Breast epithelium (tissue), 4 donors: ENCODE measurements at places on chromosomes 5 and 9.

GRCh38 chr5:174176511-174176910 lies 131.0 kb downstream of the NSG2 start:
- H3K36me3 ChIP-seq, result no peaks in the 10 kb centered on the region
- no peak for DNase-seq
- H3K27ac ChIP-seq, result no peak overlapping the region
- no peaks in the 10 kb centered on the region for H3K4me1 ChIP-seq
- no peaks in the 10 kb centered on the region for H3K27me3 ChIP-seq

DNA sequence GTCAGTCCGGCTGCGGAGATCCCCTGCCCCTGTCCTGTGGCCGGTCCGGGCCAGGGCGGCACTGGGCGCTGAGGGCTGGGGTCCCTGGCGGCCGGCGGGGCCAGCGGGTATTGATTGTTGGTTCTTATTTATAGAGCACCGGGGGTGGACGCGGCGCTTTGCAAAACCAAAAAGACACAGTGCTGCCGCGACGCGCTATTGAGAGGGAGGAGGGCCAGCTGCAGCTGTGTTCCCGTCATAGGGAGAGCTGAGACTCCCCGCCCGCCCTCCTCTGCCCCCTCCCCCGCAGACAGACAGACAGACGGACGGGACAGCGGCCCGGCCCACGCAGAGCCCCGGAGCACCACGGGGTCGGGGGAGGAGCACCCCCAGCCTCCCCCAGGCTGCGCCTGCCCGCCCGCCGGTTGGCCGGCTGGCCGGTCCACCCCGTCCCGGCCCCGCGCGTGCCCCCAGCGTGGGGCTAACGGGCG lies 2.5 kb downstream of the LRRC26 start:
- H3K27me3 ChIP-seq, result peaks cover 80% of the 10 kb centered on the region
- H3K27ac ChIP-seq, result no peak overlapping the region
- H3K36me3 ChIP-seq, result no peaks in the 10 kb centered on the region
- H3K4me1 ChIP-seq, result peaks cover 35% of the 10 kb centered on the region

DNA sequence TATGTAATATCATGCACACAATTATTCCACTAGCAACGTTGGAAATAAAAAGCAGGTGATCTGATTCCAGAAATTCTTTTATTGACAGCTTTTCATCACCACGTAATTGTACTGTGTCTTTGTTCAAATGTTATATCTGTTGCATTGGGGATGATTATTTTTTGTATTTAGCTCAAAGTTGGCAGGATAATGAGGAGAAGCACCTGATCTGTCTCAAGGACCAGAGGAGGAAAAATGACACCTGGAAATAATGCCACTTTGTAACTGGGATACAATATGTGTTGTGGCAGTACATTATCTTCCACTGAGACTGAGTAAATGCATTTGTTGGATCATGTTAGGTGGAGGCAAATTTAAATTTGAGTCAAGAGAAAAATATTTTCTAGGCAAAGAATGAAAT lies 1298.8 kb upstream of the CDH6 start:
- H3K4me3 ChIP-seq, result no peak overlapping the region
- H3K27me3 ChIP-seq, result no peaks in the 10 kb centered on the region
- no peaks in the 10 kb centered on the region for H3K4me1 ChIP-seq
- H3K36me3 ChIP-seq, result no peaks in the 10 kb centered on the region
- H3K27ac ChIP-seq, result no peak overlapping the region
- DNase-seq, result no peak

- H3K4me1 ChIP-seq, result no peaks in the 10 kb centered on the region
- no peak overlapping the region for H3K4me3 ChIP-seq
- no peaks in the 10 kb centered on the region for H3K27me3 ChIP-seq
- no peak for DNase-seq
- no peaks in the 10 kb centered on the region for H3K36me3 ChIP-seq
Measured at GRCh38 chr5:149302641-149303040, 31.0 kb downstream of the AFAP1L1 start.

DNA sequence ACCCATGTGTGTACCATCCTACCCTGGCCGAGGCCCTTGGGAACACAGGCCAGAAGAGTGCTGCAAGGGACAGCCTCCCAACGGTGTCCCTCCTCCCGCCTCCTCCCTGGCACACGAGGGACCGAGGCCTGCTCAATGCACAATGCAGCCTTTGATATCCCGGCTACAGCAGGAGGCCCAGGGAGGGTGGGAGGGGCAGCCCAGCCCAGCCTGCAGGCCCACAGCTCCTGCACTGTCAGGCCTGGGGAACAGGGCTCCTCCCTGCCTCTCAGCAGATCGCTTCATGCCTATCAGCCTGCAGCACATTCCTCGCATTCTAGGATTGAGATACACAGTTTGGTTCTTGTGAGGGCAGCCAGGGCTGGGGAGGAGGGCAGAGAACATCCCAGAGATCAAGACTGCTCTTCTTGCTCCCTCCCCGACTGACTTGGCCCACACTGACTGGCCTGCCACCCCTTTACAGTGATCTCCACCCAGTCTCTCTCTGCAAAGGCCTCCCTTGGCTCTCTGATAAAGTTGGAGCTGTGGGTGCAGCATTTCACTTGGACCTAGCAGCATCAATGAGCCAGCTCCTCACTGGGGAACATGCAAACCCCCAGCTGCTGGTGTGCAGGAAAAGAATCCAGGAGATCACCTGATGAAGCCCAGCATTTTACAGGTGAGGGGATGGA lies at the start of gene SH3TC2:
TSS of gene SH3TC2 (minus strand) at position 46 of the 671 bp plus-strand sequence. CDS start at position 6, 40 bp downstream.
- no peaks in the 10 kb centered on the region for H3K36me3 ChIP-seq
- peak within 1 kb of the TSS; percentile 81 for H3K27ac ChIP-seq
- no peak within 1 kb of the TSS for H3K4me3 ChIP-seq
- peaks cover 5% of the 10 kb centered on the region for H3K4me1 ChIP-seq

DNA sequence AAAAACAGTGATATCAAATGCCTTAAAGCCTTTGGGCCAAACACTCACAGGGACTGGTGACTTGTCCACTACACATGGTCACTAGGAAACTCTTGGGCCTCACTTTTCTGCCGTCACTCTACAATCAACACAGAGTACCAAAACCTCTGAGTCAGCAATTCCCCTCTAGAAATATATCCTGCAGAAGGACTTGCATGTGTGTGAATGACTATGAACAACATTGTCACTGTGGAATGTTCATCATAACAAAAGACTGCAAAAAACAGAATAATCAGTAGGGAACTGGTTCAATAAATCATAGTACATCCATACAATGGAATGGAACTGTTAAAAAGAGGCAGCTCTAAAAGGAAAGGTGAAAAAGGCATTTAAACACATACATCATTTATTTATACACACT lies 44.1 kb upstream of the SMU1 start:
- no peak for DNase-seq
- no peaks in the 10 kb centered on the region for H3K27me3 ChIP-seq
- H3K4me1 ChIP-seq, result no peaks in the 10 kb centered on the region

DNA sequence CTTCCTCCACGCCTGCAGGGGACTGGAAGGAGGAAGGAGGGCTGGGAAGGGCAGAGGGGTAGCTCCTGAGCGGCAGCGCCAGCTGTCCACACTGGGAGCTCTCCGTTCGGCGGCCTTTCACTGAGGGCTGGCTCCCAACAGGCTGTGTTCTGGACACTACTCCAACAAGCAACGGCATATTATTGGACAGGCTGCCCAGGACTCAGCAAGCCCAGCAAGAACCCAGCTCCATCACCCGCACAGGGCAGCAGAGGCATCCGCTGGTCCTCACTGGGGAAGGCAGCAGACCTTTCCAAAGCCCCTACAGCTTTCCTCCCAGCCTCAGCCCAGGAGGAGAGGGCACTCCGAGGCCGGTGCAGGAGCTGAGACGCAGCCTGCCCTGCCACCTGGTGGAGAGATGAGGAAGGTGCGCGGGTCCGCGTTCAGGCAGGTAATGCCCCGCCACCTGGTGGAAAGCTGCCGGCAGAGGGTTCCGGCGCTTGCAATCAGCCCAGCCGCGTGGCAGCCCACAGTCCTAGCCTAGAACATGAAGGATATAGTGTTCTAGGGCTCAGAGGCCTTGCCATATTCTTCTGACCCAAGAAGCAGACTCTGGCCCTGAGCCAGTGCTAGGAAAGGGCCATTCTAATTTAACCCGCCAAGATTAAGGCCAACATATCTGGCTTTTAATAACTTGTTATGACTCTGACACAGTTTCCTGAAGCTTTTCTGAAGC lies 74.4 kb downstream of the NRG2 start:
- H3K27ac ChIP-seq, result no peak overlapping the region
- H3K4me3 ChIP-seq, result no peak overlapping the region
- no peaks in the 10 kb centered on the region for H3K36me3 ChIP-seq

- H3K4me1 ChIP-seq, result no peaks in the 10 kb centered on the region
- no peak overlapping the region for H3K4me3 ChIP-seq
- H3K27ac ChIP-seq, result no peak overlapping the region
- peaks cover 7% of the 10 kb centered on the region for H3K36me3 ChIP-seq
- no peaks in the 10 kb centered on the region for H3K27me3 ChIP-seq
- DNase-seq, result no peak
Measured at GRCh38 chr5:91840412-91840811, 457.3 kb upstream of the ARRDC3 start.

DNA sequence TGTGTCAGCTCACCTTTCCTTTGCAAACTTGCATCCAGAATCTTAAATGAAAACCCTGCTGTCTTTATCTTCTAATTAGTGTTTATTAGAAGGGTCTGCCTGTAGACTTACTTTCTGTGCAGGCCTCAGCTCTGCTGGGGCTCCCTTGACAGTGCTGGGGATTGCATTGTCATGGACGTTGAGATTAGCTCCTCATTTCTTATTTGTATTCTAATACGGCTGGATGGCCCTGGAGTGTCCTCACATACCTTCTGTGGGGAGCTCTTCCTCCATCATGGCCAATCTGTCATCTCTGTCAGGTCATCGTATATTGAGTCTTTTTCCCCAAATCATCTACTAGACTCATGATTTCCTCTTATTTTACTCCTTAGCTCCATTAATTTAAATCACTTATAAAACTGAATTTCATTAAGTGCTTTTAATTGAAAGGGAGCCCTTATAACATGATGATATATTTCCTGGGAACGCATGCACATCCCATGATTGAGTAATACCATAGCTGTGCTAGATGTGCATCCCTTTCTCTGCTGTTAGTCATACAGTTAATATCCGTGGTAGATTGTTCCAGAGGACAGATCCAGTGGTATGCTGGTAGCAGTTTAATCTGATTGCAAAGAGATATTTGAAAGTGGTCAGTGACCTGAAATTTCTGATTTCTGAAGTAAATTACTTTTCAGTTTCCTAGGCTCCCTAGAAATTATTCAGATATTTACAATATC lies 61.6 kb downstream of the ICE1 start:
- H3K4me1 ChIP-seq, result no peaks in the 10 kb centered on the region
- no peak overlapping the region for H3K27ac ChIP-seq
- H3K27me3 ChIP-seq, result no peaks in the 10 kb centered on the region
- no peak for DNase-seq
- no peaks in the 10 kb centered on the region for H3K36me3 ChIP-seq

- DNase-seq, result no peak
- no peak overlapping the region for H3K27ac ChIP-seq
- H3K27me3 ChIP-seq, result no peaks in the 10 kb centered on the region
- H3K4me1 ChIP-seq, result no peaks in the 10 kb centered on the region
- H3K4me3 ChIP-seq, result no peak overlapping the region
Measured at GRCh38 chr5:1449081-1449630, 3.9 kb upstream of the SLC6A3 start.

DNA sequence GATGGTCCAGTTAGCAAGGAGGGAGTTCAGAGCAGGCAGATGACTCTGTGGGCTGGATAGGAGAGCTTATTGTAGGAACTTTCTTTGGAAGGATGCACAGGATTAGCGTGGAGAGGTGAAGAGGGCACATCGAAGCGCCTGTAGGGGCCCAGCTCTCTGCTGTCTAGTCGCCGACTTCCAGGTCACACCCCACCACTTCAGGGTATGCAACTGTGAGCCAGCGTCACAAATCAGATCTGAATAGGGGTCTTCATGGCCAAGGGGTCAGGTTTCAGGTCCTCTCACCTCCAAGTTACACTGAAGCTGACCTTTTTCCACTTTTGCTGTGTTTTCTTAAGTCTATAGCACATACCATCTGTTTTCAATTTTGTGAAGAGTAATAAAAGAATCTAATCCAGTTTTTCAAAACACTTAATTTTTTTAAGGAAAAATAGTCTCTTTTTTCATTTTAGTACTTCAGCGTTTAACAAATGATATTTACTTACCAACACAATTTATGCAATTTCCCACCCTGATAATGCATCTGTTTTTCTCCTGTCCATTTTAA lies 364.2 kb upstream of the CLINT1 start:
- no peaks in the 10 kb centered on the region for H3K27me3 ChIP-seq
- H3K4me1 ChIP-seq, result no peaks in the 10 kb centered on the region
- peak overlapping the region; percentile 54 for H3K27ac ChIP-seq
- H3K36me3 ChIP-seq, result no peaks in the 10 kb centered on the region
- no peak overlapping the region for H3K4me3 ChIP-seq

DNA sequence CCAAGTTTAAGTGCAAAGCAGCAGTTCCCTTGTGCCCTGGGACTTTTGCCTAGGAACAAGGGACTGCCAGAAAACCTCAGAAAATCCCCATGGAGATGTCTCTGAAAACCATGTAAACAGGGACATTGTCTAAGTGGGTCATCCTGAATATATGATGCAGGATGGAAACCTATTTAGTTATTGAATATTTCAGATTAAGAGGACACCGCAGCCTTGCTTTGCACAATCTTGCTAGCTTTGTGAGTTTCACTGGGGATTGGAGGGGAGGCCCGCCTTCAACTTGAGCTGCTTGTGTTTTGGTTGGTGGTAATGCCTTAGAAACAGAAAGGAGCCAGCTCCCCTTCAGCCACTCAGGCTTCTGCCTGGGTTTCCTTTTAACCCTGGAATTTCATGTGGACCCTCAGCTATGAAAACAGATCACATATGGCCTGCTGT lies 112.8 kb downstream of the C9orf152 start:
- H3K4me1 ChIP-seq, result no peaks in the 10 kb centered on the region
- H3K36me3 ChIP-seq, result no peaks in the 10 kb centered on the region
- DNase-seq, result no peak
- no peak overlapping the region for H3K4me3 ChIP-seq
- peak overlapping the region; percentile 50 for H3K27ac ChIP-seq

- H3K4me3 ChIP-seq, result no peak overlapping the region
- H3K27me3 ChIP-seq, result no peaks in the 10 kb centered on the region
- H3K36me3 ChIP-seq, result no peaks in the 10 kb centered on the region
- H3K4me1 ChIP-seq, result no peaks in the 10 kb centered on the region
Measured at GRCh38 chr5:151740336-151740942, 18.0 kb downstream of the ATOX1 start.

DNA sequence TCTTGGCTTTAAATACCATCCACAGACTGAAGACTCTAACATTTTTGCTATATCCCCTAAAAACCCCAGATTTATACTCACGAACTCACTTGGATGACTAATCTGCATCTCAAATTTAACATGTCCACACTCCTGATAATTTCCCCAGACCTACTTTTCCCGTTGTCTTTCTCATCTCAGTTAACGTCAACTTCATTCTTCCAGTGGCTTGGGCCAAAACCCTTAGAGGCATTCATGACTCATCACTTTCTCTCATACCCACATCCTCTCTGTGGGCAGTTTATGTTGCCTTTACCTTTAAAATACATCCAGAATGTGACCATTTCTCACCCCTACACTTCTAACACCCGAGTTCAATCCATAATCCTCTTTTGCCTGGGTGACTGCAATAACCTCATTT lies 96.7 kb downstream of the EDIL3 start:
- no peaks in the 10 kb centered on the region for H3K4me1 ChIP-seq
- no peaks in the 10 kb centered on the region for H3K27me3 ChIP-seq
- H3K27ac ChIP-seq, result no peak overlapping the region
- no peaks in the 10 kb centered on the region for H3K36me3 ChIP-seq
- no peak overlapping the region for H3K4me3 ChIP-seq
